ENCODE measurements at places on chromosomes 16 and 17.

- DNase-seq: no peak
Observed at GRCh38 chr16:21645261-21645721, 7.1 kb downstream of the IGSF6 start.

- no peak for DNase-seq
Observed at GRCh38 chr17:7835814-7836595, 2.0 kb downstream of the KDM6B start.

GRCh38 chr17:13702266-13702665 lies 100.5 kb upstream of the HS3ST3A1 start:
- no peak for DNase-seq

DNA sequence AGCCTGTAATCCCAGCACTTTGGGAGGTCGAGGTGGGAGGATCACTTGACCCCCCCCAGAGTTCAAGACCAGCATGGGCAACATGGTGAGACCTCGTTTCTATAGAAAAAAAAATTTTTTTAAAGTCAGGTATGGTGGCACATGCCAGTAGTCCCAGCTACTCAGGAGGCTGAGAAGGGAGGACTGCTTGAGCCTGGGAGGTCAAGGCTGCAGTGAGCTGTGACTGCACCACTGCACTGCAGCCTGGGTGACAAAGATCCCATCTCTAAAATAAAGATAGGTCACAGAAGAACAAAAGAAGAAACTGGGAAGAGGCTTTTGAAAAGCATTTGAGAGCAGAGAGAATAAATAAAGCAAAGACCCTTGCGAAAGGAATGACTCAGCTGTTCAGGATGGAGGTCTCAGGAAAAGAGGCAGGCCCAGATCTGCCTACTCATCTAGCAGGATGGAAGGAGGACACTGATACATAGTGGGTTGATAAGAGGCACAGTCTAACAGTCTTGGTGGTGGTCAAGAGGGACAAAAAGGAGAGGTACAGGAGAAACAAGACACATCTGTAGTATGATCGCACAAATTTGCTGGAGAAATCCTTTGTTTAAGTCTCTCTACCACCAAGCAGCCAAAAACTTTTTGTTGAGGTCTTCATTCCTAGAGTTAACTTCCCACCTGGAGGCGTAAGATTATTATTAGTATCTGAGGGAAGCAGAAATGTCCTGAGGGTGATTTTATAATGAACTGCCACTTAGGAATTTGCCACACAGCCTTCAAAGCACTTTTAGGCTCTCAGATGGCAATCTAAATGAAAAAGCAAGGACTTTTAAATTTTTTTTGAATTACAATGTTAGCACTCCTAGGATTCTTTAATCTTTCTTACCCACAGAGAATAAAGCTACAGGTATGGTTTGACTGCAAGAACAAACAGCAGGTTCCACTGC lies 17.6 kb downstream of the ZSWIM7 start:
- DNase-seq: no peak

DNA sequence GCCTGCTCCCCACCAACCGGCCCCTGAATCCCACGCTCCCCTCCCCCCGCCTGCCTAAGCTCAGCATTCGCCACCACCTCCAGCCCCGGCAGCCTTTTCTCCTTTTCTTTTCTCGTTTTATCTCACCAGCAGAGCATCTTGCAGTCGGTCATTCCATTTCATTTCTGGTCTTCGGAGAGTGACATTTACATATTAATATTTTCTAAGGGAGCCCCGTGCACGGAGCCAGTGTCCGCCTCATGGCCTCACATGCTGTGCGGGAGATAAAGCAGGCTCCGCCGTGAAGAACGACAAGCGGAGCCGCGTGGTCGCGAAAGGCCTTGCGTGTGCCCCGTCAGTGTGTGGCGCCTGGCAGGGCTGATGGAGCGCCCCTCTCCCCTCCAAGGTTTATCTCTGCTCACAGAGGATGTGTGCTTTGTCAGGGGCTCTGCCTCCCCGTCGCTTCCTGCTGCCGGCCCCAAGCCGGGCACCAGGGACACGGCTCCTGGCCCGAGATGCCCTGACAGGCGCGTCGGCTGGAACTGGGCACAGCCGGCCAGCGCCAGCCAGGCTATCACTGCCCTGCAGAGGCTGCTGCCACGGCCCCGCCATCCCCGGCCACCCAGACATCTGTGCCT lies 95.5 kb upstream of the GSE1 start:
- DNase-seq: no peak

Data from stimulated activated CD4-positive, alpha-beta T cell treated with anti-CD3 and anti-CD28 coated beads, Interleukin-1b, Interleukin-23, amount 100 ng/mL, for 1 hour (primary cell).